ENCODE measurements at places on chromosomes 3 and 15.

GRCh38 chr15:35850284-35850683 is 304.3 kb upstream of the DPH6 start:
- DNase-seq, result no peak

DNA sequence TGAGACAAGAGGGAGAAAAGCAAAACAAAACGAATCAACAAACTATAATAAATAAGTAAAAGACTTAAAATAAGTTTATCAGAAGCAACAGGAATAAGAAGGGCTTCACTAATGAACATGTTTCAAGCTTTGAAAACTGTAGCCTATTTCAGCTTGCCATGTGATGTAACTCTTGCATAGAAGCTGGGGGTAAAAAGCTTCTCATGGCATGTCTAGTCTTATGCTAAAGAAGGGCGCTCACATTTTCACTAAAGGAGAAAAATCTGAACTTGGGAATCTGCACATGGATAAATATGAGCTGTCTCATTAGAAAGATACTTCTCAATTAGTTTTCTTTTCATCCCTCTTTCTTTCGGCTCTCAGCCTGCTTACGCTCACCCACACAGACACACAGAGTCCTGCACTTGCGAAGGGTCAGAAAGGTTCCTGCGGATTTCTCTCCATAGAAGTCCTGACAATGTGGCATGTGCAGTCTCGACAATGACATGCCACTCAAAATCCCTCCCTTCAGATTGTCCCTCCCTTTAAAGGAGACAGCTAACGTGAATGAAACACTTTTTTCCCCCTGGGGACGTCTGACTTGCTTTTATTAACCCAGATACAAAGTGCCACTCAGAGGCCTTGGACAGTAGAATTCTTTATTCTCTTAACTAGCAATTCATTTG is 568.9 kb upstream of the NR2F2 start:
- no peak for DNase-seq

DNA sequence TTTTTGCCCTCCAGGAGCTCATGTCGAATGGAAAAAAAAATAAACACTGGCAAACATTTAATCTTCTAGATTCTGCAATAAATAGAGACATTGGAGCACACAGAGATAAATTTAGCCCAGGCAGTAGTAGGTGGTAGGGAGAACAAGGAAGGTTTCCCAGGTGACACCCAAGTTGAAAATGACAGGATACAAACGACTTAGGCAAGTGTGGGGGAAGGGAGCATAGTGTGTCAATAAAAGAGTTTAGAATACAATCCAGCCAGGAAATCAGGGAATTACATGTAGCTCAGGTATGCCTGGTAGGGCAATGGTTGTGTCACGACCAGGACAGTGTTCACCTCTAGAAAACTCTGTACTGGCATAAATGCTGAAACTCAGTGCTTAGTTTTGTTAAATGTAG is 364.6 kb upstream of the AGTR1 start:
- no peak for DNase-seq

GRCh38 chr3:8464668-8465067 is 37.0 kb upstream of the LMCD1 start:
- no peak for DNase-seq

DNA sequence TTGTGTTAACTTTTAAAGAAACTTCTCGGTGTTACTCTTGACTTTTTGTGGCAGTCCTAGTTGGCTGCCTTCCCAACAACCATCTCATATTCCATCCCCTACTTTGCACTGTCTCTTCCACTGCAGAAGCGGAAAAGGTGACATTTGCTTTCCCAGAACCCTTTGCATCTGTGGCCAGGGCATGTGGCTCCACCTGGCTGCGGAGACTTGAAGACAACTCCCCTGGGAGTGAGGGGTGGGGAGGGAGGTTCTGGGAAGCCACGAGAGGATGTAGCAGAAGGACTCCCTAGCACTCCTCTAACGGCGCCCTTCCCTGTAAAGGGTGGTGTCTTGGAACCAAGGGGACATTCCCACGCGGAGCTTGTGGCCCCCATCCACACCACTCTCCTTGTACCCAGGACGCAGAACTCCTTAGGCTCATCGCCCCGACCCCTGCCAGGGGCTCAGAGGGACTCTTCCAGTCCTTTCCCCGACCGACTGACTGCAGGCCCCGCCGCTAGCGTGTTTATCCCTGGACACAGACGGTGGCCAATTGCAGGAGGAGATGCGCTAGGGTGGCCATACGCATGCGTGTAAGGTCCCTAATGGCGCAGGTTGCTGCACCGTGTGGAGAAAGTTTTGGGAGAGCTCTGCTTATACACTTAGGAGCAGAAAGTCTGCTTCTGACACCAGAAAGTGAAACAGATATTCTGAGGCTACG is 33.2 kb upstream of the SECISBP2L start:
- no peak for DNase-seq

DNA sequence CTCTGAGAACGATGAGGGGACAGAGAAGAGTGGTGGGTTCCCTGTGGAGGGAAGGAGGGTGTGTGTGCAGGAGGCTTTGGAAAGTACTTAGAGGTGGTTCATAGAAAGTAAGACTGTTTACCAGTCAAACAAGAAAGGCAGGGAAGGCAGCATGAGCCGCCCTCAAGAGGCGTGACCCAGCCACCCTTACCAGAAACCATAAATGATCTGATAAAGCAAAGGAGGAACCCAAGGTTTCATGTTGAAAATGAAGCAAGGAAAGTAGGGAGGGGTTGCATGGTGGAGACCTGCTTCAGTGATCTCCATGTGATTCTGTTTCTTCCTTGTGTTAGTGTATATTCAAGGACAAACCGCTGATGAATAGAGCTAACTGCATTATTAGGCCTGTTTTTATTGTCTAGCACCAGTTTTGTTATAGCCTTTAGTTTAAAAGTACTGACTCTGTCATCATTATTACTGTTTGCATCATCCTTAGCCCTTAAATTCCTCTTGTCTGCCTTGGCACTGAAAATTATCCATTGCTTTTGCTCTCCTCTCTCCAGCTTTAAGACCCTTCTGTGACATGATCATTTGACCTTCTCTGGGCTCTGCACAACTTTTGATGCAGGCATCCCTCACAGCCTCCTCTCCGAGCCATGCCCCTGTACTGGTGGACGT is 96.1 kb downstream of the STAC start:
- DNase-seq, result no peak

GRCh38 chr15:65532738-65533051 is 2.4 kb downstream of the HACD3 start:
- no peak for DNase-seq

- no peak for DNase-seq
Measured at GRCh38 chr15:61824291-61824690, 236.0 kb downstream of the VPS13C start.

GRCh38 chr3:188095431-188095830 is 58.5 kb upstream of the LPP start:
- no peak for DNase-seq

DNA sequence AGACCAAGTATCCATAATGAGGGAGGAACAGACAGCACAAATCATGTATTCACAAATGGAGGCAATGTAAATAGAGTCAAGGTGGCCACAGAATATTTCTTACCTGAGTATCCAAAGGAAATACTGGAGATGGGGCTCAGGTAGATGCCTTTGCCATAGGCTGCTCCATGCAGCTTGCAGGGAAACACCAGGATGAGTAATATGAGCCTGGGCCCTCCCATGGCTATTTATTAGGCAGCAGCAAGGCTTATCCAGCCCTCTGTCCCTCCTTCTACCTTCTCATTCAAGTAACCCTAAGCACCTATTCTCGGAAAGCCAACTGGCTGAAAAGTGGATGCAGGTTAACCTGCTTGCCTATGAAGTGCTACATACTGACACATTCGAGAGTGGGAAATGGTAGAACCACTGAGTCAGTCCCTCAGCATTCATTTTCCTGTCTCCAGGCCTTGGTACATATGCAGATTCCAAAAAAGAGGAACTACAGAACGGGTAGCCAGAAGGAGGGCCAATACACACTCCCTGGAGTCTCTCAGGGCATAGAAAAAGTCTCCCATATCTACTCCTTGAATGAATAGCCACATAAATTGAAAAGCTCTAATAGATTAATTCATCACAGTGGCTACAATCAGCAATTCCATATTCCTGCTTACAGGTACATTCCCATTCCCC is 18.3 kb upstream of the PKM start:
- no peak for DNase-seq

- no peak for DNase-seq
Measured at GRCh38 chr3:52730681-52731080, 24.8 kb downstream of the SPCS1 start.

GRCh38 chr15:60420203-60420716 is 22.5 kb upstream of the ANXA2 start:
- DNase-seq, result no peak

DNA sequence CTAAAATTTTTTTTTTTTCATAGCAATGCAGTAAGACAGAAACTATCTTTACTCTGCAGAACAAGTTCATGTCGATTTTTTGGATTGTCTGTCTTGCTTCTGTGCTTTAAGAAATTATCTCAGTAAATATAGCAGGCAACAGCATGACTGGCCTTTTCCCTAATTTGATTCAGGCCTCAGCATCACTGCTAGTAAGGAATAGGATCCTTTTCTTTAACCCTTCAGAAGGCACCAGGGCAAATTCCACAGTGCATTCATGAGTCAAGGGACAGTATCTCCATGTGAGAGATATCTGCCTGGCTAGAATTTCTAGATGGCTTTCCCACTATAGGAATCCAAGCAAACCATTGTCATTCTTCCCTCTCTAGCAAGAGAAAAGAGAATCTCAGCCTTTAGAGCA is 71.4 kb downstream of the TIPARP start:
- DNase-seq, result no peak

DNA sequence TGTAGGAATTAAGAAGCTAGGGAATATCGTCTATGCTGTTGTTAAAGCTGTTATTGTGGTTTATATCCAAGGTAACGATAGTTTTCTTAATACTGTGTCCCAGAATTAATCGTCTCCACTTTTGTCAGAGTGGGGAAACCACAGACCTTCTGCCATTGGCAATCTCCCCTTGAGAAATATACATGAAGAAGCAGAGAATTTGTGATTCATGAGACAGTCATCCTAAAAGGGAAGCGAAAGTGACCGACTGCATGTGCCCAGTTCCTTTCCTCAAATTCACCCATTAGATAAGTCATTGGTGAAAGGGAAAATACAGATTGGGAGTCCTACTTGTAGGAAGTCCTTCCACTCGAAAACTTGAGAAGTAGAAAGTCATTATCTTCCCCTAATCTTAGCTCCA is 26.6 kb downstream of the DIPK2A start:
- DNase-seq, result no peak
